A673 (cell line): ENCODE measurements at places on chromosomes 1 and 21.

DNA sequence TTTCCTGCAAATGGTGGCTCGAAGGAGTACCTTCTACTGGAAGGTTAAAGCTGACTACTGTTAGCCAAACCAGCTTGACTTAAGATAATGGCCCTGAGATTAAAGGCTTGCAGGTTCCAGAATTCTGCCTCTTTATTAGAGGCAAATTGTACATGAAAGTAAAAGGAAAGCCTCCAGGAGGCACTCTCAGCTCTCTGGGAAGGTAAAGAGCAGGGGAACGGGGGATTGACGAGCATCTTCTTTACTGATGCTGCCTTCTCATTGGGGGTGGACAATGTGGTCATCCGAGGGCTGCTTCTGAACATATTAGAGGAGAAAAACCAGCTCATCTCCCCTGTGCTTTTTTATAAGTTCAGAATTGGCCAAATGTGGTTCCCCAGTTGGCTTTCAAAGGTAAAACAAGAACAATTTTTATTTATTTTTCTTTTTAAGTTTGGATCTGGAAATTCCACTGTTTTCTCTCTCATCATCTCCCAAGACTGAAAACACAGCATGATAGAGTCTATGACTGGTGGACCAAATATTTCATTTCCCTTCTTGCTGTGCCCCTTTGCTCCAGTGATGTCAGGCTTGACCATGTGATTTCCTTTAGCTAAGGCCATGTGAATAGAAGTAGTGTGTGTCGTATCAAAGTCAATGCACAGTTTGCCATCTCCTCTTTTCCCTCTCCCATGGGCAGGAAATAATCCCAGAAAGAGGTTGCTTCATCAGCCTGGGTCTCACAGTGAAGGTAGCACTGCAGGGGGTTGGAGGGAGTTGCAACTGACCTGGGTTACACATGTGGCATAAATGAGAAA is 292.7 kb downstream of the PRDM2 start:
- no peak for DNase-seq

GRCh38 chr1:8985915-8986813 is 40.1 kb downstream of the SLC2A7 start:
- peak; percentile 75 for DNase-seq

DNA sequence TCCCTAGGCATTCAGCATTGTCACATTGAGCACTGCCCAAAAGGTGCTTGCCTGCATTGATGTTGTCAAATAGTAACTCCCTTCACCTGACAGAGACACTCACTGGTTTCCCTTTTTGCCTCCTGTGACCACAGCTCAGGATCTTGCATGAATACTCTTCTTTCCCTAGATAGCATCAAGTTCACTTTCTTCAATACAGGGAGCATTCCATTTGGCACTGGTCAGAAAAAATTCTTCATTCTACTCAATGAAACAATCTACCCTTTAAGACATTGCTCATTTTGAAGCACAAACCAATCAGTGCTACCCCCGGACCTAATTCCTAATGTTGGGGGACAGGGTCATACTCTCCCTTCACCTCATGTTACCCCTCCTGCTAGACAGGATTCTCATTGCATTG is 319.0 kb upstream of the SNX7 start:
- no peak for DNase-seq

DNA sequence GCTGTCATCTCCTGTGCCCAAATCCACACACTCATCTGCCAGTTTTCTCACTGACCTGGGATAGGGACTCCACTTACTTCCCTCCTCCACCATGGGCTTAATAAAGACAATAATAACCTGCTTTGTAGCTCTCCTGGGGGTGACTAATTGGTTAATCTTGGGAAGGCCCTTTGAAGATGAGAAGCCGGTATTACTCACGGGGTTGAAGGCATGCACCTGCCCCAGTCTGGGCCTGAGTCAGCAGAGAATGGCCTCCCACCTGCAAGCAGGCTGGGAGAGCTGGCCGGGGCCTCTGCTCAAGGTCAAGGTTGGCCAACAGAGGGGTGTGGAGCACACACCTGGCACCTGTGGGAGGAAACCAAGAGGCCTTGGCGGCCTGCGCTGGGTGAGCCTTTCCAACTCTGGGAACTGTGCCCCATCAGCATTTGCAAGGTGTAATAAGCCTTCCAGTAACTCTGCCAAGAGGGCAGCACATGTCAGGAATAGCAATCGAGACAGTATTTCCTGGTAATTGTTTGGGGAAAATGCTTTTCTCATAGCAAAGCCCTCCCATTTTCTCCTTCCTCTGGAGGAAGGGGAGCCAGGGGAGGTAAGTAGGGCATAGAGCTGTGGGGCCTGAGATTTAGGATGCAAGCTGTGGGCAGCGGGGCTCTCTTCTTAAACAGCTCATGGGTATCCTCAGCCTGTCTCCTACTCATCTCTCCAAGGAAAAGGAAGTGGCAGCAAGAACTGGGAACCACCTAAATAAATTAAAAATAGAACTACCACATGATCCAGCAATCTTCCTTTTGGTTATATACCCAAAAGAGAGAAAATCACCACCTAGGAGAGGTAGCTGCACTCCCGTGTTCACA is 49.0 kb downstream of the TOMM20 start:
- no peak for DNase-seq

- no peak for DNase-seq
Observed at GRCh38 chr1:107132195-107132594, 8.6 kb upstream of the NTNG1 start.

- DNase-seq: peak; percentile 25
Observed at GRCh38 chr1:147840909-147841308, 61.7 kb upstream of the GJA8 start.

DNA sequence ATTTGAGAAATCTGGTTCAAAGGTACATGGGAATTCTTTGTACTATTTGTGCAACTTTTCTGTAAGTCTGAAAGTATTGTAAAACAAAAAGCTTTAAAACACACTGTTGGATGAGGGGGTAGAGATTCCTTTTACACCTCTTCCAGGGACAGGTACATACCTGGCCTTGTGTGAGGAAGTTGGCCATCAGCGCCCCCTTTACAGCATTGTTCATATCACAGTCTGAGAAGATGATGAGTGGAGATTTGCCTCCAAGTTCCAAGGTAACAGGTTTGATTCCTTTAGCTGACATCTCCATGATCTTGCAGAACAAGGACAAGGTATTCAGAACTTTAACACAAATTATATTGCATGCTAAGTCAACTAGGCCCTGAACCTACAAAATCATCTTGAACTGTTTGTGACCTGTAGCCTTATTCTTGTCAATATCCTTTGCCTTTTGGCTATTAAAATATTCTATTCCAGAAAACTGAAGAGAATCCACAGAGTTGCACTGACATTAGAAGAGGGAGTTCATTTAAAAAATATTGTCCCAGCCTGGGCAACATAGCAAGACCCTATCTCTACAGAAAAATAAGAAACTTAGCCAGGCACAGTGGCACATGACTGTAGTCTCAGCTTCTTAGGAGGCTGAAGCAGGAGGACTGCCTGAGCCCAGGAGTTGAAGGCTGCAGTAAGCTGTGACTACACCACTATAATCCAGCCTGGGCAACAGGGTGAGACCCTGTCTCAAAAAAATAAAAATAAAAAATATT is 18.9 kb downstream of the ALDH9A1 start:
- DNase-seq: no peak

GRCh38 chr1:182953826-182954225 is 860 bp upstream of the SHCBP1L start:
- no peak for DNase-seq

GRCh38 chr1:7898962-7899361 is 41.7 kb downstream of the TNFRSF9 start:
- no peak for DNase-seq

GRCh38 chr1:82245345-82246014 is 444.7 kb downstream of the ADGRL2 start:
- no peak for DNase-seq

GRCh38 chr1:192783791-192784190 is 25.0 kb upstream of the RGS2 start:
- DNase-seq: no peak

GRCh38 chr1:55893155-55893554 is 678.0 kb upstream of the USP24 start:
- DNase-seq: peak; percentile 57

- DNase-seq: no peak
Observed at GRCh38 chr1:84271441-84272151, 29.9 kb upstream of the SAMD13 start.

DNA sequence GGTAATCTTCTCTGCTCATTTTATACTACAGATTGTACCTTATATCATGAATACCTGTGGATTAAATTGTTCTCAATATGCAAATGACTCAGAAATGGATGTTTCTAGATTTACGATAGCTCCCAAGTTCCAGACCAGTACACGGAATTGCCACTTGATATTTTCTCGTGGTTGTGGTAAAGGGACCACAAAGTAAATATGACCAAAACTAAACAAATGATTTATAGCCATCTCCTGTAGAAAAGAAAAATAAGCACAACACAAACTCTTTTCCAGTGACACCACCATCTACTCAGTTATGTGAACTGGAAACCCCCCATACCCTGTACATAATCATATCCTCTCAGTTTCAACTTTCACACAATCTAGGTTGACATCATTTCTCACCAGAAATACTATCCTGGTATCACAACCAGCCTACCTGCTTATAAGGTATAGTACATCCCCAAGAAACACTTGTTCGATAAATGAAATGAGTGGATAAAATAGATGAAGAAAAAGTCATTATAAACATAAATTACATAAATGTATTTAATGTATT is 172.3 kb downstream of the ADGRL4 start:
- DNase-seq: no peak

DNA sequence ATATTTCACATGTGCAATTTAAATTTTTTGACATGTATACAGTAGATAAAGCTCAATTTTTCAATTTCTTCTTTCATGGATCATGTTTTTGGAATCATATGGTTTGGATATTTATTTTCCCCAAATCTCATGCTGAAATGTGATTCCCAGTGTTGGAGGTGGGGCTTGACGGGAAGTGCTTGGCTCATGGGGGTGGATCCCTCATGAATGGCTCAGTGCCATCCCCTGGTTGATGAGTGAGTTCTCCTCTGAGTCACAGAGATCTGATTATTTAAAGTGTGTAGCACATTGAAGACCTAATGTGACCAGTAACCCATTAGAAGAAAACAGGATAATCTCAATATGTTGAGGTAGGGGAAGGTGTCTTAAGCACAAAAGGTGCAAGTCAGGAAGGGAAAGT is 9.1 kb upstream of the IFI16 start:
- DNase-seq: peak; percentile 90

DNA sequence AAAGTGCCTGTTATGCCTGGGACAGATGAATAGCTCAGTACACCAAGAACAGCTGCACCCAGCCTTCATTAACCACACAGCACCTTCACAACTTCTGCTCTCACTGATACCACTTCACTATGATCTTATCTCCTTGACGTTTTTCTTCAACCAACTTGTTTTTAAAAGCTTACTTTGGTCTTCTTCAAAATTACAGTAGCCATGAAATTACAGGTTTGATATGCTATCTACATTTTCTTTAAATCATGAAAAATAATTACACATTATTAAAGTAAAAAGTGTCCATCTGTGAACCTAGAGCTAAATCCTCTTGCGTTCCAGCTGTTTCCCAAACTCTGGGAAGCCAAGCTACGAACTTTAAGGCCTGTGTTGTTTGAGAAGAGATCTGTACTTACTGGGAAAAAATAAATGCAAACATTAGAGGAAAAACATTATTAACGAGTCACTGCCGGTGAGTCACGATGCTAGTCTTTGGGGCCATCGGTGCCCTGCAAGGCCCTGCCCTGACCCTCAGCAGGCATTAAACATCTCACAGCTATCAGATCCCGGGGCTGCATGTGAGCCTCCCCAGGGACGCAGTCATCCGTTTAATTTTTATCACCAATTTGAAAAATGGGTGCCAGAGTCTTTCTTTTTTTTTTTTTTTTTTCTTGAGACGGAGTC is 56.3 kb upstream of the GPR153 start:
- no peak for DNase-seq

DNA sequence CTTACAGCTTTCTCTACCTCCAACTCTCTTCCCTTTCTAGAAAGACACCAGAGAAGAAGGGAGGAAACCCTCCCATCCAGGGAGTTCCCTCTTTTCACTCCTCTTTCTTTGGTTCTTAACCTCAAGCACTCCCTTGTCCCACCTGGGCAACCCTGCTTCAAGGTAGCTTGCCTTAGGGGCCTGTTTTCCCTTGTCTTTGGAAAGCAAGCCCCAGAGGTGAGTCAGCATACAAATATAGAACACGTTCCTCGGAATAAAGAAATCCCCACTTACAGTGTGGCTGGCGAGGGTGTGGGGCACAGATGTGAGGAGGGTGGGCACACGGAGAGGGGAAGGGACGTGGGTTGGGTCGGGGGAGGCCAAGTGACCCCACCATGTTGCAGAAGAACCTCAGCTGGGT is 26.1 kb upstream of the KCNE2 start:
- DNase-seq: no peak

GRCh38 chr1:234760303-234760723 is 150.3 kb upstream of the IRF2BP2 start:
- DNase-seq: peak; percentile 21

- peak; percentile 39 for DNase-seq
Observed at GRCh38 chr21:44482581-44483287, 27.4 kb downstream of the LRRC3 start.

GRCh38 chr1:193634470-193634869 is 448.1 kb upstream of the B3GALT2 start:
- DNase-seq: peak; percentile 21
